Epithelial cell of umbilical artery (primary cell): ENCODE measurements at places on chromosomes 7 and 10. TPM values are rescaled to one million over a fixed set of nuclear protein-coding genes. Genes with fewer than 3 reads are reported as not detected.

The GPRIN2 gene
- total RNA-seq = not detected in 2 replicates

The LRIT1 gene
- total RNA-seq = not detected in 2 replicates

The PSD gene
- total RNA-seq = under 0.01 and 0.46 TPM in 2 replicates

The HTR5A gene
- total RNA-seq = not detected in 2 replicates
